T-cell (primary cell): ENCODE measurements at places on chromosomes 5 and 9.

DNA sequence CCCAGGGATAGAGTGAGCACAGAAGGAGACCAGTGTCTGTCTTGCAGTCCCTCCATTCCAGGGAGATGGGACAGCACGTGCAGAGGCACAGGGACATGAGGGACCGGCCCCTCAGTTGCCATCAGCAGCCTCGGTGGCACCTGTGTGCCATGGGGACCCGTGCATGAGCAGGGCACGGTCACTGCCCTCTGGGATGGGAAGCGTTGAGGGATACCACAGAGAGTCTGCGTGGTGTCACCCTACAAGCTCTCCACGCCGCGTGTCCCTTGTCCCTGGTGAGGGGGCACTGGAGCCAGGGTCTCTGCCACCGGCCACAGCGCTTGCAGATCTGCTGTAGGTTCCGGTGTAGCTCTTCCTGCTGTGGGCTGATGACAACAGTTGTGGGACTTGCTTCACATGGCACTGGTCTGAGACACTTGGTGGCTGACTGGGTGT lies 108.1 kb downstream of the CACNA1B start:
- DNase-seq = no peak

GRCh38 chr9:131441441-131441840 lies 47.6 kb downstream of the PRRC2B start:
- DNase-seq = no peak

- peak; percentile 70 for DNase-seq
Measured at GRCh38 chr9:120755810-120756434, 37.3 kb downstream of the FBXW2 start.

GRCh38 chr5:6868171-6868570 lies 154.9 kb downstream of the TENT4A start:
- no peak for DNase-seq

DNA sequence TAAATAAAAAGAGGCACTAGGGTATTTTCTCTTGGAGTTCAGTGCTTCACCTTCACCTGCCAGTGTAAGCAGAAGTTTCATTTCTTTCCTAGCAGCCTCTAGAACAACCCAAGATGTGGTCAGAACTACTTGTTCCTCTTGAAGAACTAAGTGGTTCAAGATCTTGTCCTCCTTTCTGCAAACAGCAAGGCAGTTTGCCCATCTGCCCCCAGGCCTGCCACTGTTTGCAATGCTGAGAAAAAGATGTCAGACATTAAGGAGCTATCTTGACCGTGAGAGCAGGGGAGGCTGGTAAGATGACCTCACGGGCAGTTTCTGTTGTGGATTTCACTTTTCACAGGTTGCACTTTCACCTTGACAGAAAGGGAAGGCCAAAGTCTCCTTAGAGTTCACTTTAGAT lies 52.0 kb upstream of the KLF4 start:
- DNase-seq = no peak

DNA sequence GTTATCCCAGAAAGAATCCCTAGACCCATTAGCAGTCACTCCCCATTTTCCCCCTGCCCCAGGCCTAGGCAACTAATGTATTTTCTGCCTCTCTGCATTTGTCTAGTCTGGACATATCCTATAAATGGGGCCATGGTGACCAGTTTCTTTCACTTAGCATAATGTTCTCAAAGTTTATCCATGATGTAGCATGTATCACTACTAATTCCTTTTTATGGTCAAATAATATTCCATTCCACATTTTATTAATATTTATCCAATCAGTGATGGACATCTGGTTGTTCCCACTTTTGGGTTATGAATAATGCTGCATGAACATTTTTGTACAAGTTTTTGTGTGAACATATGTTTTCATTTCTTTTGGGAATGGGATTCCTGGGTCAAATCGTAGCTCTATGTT lies 1.5 kb downstream of the FCHO2 start:
- no peak for DNase-seq

GRCh38 chr5:36111238-36111637 lies 40.4 kb downstream of the LMBRD2 start:
- DNase-seq = no peak

DNA sequence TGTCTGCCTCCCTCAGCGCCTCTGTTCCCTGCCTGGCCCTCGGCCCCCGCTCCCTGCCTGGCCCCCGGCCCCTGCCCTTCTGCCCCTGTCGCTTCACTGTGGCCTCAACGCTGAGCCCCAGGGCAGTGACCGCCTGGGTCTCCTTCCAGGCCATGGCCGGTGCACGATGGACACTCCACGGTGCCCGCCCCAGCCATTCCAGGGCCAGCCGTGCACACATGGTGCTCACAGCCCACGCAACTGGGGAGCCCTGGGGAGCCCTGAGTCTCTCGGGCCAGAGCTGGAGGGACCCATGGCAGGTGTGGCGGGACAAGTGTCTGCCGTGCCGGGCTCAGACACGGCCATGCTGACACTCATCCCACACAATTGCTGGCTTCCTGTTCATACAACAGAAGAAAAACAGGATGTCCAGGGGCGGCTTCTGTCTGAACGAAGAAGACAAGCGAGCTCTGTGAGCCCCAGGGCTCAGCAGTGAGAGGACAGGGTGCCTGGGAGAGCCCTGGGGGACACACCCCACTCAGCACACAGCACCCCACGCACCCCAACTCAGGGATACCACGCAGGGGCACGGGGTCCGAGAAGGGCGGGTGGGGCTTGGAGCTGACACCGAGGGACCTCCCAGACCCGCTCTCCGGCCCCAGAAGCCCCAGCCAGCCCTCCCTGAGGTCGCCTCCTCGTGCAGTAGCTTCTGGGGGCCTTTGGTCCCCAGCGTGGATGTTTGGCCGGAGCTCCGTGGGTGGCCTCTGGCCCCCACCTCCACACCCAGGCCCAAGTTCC lies 35.7 kb downstream of the EXD3 start:
- DNase-seq = no peak

DNA sequence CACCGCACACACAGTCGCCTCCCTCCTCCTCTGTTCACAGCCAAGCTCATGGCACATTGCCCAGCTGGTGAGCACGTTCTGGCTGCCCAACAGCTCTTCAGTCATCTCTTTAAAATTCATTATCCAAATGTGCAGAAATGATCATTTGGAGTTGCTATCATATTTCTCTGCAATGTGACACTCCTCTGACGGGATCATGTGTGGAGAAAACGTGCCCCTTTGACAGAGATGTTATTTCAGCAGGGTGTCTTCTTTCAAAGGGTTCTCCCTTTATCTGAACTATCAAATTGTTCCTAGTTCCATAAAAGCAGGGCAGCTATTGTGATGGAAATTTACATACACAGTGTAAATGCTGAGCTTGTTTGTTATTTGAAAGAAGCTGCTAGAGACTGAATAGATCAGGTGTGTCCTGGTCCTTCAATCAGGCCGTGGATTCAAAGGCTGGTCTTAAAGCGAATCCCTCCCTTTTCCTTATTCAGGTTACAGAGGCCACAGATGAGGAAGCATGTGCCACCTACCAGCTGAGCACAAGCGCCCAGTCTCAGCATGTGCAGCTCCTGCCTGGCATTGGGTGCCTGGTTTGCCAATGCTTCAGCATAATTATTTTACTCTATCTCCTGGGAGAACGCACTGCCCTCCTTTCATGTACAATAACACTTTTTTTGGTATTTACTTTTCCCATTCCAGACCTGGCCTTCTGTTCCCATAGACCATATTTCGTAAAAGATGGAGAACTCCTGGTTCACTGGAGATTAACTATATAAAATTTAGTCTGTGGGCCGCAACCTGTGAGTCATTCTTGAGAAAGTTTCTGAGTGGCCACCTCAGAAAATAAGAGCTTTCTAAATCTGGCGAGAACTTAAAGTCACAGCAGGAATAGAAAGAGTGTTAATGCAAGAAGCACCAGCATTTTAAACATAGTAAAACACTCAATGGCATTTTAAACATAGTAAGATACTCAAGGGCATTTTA lies 433.7 kb downstream of the ENC1 start:
- DNase-seq = no peak

GRCh38 chr5:179006564-179006963 lies 11.4 kb upstream of the GRM6 start:
- DNase-seq = no peak

GRCh38 chr5:142664636-142665035 lies 21.3 kb downstream of the FGF1 start:
- no peak for DNase-seq

GRCh38 chr5:76445830-76446229 lies 42.7 kb downstream of the IQGAP2 start:
- no peak for DNase-seq

DNA sequence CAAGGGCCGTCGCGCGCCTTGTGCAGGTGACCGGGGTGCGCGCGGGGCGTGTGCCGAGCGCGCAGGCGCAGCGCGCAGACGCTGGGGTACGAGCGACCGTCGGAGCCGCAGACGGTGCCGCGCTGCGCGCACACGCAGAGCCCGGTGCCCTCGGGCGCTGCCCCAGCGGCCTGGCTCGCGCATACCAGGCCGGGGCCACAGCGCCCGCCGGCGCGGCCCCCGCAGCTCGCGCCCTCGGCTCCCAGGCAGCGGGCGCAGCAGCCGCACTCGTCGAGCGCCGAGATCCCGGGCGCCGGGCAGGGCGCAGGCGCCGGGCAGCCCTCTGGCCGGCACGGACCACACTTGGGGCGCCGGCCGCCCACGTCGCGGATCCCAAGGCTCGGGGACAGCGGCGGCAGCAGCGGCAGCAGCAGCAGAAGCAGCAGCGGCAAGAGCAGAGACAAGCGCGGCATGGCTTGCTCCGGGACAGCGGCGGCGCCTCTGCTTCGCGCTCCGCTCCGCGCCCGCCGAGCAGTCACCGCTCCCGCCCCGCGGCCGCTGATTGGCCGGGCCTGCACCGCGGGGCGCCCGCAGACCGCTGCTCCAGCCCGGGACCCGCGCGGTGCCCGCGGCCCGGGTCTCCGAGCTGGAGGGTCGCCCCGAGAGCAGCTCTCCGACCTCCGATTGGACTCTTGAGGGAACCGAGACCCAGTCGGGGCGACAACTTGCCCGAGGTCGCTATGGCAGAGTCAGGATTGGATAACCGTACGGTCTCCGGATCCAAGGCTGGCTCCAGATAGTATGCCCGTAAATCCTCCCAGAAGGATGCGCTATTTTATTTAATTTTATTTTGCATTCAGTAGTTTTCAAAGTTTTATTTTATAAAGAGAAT lies at the start of gene IGFBPL1:
IGFBPL1 (minus strand) TSS at position 482 of the 871 bp plus-strand sequence; CDS start at position 452, 30 bp downstream.
- no peak for DNase-seq

DNA sequence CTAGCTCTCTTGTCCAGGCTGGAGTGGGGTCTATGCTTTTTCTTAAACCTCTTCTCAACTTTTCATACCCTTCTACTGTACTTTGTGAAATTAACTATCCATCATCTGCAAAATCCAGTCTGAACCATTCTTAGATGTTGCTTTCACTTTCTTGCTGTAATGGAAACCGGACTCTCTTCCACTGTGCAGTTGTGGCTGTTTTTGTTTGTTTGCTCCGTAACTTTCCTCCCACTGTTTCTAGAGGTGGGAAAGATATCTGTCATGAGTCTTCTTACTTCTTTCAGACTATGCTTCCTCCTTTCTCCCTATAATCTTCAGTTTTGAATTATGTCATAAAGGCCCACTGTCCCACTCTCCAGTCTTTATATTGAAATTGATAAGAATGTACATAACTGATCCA lies 6.5 kb downstream of the TNPO1 start:
- no peak for DNase-seq

GRCh38 chr9:81088341-81088740 lies 601.0 kb downstream of the TLE1 start:
- no peak for DNase-seq

- DNase-seq = peak; percentile 44
Measured at GRCh38 chr9:89496645-89497256, 1.2 kb downstream of the SEMA4D start.

- DNase-seq = no peak
Measured at GRCh38 chr9:14251154-14252071, 62.5 kb downstream of the NFIB start.

- no peak for DNase-seq
Measured at GRCh38 chr5:80711938-80712337, 57.2 kb upstream of the DHFR start.

DNA sequence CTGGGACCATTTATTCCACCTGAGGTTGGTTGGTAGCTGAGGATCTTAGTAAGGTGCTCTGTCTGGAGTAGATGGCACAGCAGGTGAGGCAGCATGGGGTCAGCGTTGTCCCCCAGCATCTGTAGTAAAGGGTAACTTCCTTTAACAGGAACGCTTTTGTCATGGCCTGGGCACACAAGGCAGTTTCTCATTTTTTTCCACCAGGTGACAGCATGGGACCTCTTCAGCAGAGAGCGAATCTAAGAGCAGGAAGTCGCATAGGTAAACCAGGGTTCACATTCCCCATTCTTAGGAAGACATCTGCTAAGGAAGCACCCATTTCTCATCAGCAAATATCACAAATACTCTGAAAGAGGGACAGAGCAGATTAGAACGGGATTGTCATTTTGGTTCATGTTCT lies 56.5 kb downstream of the GPR107 start:
- no peak for DNase-seq

DNA sequence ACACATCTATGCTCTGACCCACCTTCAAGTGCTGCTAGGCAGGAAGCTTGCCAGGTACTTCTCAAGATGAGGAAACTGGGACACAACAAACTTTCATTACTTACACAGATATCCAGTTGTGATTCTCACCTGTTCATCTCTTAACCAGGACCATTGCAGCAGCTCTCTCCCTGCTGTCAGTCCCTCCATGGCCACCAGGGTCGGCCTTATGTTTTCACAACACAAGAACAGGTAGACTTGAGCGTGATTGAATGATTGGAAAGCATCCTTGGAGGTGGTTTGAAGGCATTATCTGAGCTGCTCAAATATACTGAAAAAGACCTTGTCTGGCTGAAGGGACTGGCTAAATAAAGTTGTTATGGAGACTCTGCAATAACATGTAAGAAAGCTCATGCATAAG lies 94.4 kb downstream of the MTREX start:
- DNase-seq = no peak

DNA sequence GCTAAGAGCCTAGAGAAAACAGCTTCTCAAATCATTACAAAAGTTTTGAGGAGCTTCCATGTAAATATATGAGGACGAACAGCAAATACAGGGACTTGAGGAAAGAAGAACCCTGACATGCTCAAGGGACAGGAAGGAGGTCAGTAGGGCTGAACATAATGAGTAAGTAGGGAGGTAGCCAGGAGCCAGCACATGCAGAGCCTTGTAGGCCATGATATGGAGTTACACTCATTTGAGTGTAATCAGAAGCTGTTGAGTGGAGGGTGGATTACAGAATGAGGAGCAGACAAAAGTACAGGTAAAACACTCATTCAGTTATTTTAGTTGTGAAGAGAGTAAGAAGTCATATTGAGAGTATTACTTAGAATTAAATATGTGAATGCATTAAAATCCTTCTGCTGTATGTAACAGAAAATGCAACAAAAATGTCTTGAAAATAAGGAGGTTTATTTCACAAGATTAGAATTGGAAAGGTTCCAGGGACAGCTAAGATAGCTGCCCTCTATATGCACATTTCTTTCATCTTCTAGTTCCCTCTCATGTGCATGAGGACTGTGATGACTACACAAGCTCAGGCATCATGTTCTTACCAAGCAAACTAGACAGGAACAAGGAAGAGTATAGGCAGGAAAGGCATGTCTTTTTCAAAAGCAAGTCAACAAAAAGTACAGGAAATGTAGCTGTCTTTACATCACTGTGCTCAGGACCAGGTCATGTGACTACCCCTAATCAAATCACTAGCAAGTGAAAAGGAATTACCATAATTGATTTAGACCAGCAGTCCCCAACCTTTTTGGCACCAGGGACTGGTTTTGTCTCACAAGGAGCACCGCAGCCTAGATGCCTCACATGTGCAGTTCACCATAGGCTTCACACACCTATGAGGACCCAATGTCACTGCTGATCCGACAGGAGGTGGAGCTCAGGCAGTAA lies 87.2 kb downstream of the TMEM232 start:
- DNase-seq = no peak

- DNase-seq = no peak
Measured at GRCh38 chr5:156927545-156927944, 35.5 kb downstream of the TIMD4 start.
